ENCODE measurements at places on chromosomes 1 and 21.

DNA sequence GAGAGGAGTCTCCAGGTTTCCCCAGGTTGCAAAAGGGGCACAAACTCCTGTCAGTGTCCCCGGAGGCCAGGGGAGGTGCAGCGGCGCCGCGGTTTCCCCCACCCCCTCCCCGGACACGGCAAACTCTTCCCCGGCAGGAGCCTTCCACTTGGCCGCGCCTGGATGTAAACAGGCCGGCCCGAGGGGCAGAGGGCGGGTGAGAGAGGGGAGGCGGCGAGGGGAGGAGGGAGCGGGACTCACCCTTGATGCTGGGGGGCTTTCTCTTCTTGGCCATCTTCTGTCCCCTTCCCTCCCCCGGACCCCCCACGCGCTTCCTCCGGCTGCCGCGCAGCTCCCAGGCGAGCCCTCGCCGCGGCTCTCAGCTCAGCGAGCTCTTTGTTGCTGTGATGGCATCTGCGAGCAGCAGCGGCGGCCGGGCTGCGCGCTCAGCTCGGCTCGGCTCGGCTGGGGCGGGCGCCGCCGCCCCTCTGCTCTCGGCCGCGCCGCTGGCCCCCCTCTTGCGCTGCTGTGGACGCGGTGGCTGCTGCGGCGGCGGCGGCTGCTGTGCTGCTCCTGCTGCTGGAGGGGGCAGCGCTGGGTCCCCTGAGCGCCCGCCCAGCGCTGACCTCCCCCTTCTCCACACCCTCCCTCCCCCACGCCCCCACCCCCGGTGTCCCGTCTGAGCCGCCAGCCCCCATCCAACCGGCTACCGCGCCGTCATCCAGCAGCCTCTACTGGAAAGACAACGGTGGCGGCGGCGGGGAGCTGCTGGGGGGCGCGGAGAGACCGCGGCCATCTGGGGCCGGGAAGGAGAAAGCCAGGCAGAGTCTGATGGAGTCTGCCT is 4.9 kb upstream of the SLC44A5 start:
- no peak for DNase-seq
- peak overlapping the region; percentile 63 for H3K4me3 ChIP-seq
- peaks cover 10% of the 10 kb centered on the region for H3K4me1 ChIP-seq
- no peak overlapping the region for H3K27ac ChIP-seq
- H3K36me3 ChIP-seq, result peaks cover 2% of the 10 kb centered on the region
- H3K27me3 ChIP-seq, result peaks cover 90% of the 10 kb centered on the region

- H3K4me1 ChIP-seq, result no peaks in the 10 kb centered on the region
- no peaks in the 10 kb centered on the region for H3K27me3 ChIP-seq
- DNase-seq, result no peak
- no peak overlapping the region for H3K4me3 ChIP-seq
- H3K27ac ChIP-seq, result no peak overlapping the region
Observed at GRCh38 chr21:36402339-36402738, 17.1 kb downstream of the CHAF1B start.

GRCh38 chr1:109556563-109556962 is 8.1 kb downstream of the GNAI3 start:
- peaks cover 75% of the 10 kb centered on the region for H3K4me1 ChIP-seq
- DNase-seq, result no peak
- no peak overlapping the region for H3K4me3 ChIP-seq
- no peaks in the 10 kb centered on the region for H3K27me3 ChIP-seq

DNA sequence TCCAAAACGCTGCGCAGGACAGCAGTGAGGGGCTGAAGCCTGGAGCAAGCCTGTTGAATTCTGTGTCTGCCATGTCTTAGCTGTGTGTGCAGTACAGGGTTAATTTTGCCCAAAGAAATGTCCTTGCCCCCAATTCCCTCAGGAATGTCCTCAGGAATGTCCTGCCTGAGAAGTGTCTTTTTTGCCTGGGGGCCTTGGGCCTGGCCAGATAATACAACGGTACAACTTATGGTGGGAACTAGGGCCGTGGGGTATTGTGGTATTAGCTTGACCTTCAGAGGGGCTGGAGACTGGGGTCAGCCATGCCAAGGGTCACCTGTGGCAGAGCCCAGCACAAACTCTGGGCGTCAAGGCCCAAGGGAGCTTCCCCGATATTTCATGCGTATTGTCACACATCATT is 107.7 kb downstream of the AJAP1 start:
- H3K27me3 ChIP-seq, result no peaks in the 10 kb centered on the region
- H3K4me3 ChIP-seq, result no peak overlapping the region
- no peak overlapping the region for H3K27ac ChIP-seq
- DNase-seq, result no peak

- no peak within 1 kb of the TSS for H3K27ac ChIP-seq
- H3K27me3 ChIP-seq, result peaks cover 84% of the 10 kb centered on the region
- peaks cover 4% of the 10 kb centered on the region for H3K36me3 ChIP-seq
- H3K4me3 ChIP-seq, result peak within 1 kb of the TSS; percentile 68
- peaks cover 11% of the 10 kb centered on the region for H3K4me1 ChIP-seq
Observed at GRCh38 chr1:158180741-158181576, at the start of gene CD1D. CD1D (plus strand) TSS chr1:158180895; CDS start chr1:158181102, 207 bp downstream.

GRCh38 chr1:118535901-118536300 is 350.9 kb upstream of the SPAG17 start:
- no peaks in the 10 kb centered on the region for H3K4me1 ChIP-seq
- DNase-seq, result no peak
- no peaks in the 10 kb centered on the region for H3K27me3 ChIP-seq
- H3K36me3 ChIP-seq, result no peaks in the 10 kb centered on the region
- H3K4me3 ChIP-seq, result no peak overlapping the region
- no peak overlapping the region for H3K27ac ChIP-seq

GRCh38 chr1:106659490-106660244 is 396.8 kb upstream of the PRMT6 start:
- no peaks in the 10 kb centered on the region for H3K36me3 ChIP-seq
- no peak overlapping the region for H3K27ac ChIP-seq
- no peaks in the 10 kb centered on the region for H3K27me3 ChIP-seq
- no peak overlapping the region for H3K4me3 ChIP-seq
- DNase-seq, result no peak

DNA sequence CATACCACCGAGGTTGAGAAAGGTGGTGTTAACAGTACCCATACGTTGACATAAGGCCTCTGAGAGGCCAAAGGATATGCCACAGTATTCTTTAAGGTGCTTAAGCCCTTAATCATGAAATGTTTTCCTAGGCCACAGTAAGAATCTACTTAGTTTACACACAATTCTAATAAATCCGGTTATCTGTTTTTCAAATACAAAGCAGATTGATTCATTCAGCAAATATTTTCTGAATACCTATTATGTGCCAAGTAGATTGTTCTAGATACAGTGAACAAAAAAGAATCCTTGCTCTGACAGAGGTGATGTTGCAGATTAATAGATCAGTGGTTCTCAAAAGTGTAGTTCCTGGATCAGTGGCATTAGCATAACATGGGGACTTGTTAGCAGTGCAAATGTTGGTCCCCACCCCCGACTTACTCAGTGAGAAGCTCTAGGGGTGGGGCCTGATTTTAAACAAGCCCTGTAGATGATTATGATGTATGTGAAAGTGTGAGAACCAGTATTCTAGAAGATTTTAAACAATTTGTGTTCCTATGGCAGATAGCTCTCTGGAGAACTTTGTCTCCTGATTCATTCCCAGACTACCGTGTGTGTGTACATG is 61.6 kb downstream of the NFIA start:
- H3K27me3 ChIP-seq, result no peaks in the 10 kb centered on the region
- peaks cover 11% of the 10 kb centered on the region for H3K4me1 ChIP-seq
- no peak for DNase-seq

DNA sequence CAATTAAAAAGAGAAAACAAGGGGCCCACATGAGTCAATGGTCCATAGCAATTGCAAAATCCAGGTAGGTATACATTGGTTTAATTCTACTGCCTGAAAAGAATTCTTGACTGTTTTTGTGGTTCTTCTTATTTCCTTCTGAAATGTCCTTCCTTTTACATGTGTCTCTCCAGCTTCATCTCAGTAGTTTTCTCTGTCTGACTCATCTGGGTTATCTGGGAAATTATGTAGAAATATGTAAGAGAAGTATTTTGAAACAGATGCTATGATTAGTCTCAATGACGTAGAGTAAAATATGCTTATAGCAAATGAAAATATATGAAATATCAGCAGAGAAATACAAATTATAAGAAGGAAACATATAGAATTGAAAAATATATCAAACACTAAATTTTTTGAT is 953.2 kb downstream of the BRINP3 start:
- H3K27ac ChIP-seq, result no peak overlapping the region
- no peaks in the 10 kb centered on the region for H3K27me3 ChIP-seq

DNA sequence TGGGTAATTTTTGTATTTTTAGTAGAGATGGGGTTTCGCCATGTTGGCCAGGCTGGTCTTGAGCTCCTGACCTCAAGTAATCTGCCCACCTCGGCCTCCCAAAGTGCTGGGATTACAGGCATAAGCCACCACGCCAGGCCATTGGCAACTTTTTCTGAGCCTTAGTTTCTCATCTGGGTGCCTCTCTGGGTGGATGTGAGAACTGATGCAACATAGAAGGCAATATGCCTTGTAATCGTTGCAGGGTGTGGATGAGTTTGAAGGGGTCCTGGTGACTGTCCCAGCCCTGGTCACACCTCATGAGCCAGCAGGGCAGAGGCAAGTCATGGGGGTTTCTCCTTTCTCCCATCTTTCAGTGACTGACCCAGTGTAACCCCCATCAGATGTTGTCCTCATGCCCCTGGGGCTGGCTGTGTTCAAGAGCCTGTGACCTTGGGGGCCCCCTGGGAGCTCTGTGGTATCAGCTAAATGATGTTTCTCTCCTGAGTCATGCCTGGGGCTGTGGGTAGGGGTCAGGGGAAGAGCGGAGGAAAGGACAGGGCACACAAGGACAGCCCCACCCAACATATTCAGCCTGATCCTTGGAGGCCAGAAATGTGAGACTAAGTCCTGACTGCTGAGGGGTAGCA is 3.6 kb downstream of the COL9A2 start:
- no peak overlapping the region for H3K4me3 ChIP-seq
- DNase-seq, result no peak
- peaks cover 27% of the 10 kb centered on the region for H3K4me1 ChIP-seq
- H3K36me3 ChIP-seq, result no peaks in the 10 kb centered on the region

- H3K27me3 ChIP-seq, result peaks cover 61% of the 10 kb centered on the region
- H3K36me3 ChIP-seq, result peaks cover 8% of the 10 kb centered on the region
- peak overlapping the region; percentile 27 for H3K27ac ChIP-seq
- peaks cover 8% of the 10 kb centered on the region for H3K4me1 ChIP-seq
Observed at GRCh38 chr1:23568608-23569383, 9.5 kb upstream of the ID3 start.

- H3K27me3 ChIP-seq, result peaks cover 45% of the 10 kb centered on the region
- H3K4me1 ChIP-seq, result no peaks in the 10 kb centered on the region
- no peak for DNase-seq
- H3K27ac ChIP-seq, result no peak overlapping the region
- H3K36me3 ChIP-seq, result no peaks in the 10 kb centered on the region
- H3K4me3 ChIP-seq, result no peak overlapping the region
Observed at GRCh38 chr1:29937356-29937755, 701.0 kb downstream of the PTPRU start.

GRCh38 chr1:41394959-41395956 is 34.0 kb downstream of the FOXO6 start:
- H3K36me3 ChIP-seq, result peaks cover 2% of the 10 kb centered on the region
- H3K27me3 ChIP-seq, result peaks cover 33% of the 10 kb centered on the region
- H3K4me3 ChIP-seq, result no peak overlapping the region
- peaks cover 9% of the 10 kb centered on the region for H3K4me1 ChIP-seq
- no peak for DNase-seq

DNA sequence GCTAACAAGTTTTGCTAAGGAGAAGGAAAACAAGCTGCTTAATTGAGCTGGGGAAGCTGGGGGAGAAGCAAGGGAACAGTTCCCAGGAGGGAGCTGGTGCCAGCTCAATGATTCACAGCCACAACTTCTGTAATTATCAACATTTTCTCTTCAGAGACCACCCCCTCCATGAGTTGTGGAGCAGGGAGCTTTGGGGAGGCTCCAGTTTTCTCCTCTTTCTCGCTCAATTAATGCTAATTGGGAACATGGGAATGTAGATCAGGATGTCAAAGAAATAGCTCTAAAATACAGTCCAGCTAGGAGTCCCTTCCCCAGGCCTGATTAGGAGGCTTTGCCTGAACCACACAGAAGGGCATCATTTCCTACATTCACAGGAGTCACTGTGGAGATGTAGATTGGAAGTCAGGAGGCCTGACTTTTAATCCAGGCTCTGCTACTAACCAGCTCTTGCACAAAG is 12.1 kb upstream of the MNDA start:
- no peaks in the 10 kb centered on the region for H3K36me3 ChIP-seq
- peaks cover 38% of the 10 kb centered on the region for H3K4me1 ChIP-seq
- peak overlapping the region; percentile 94 for H3K27ac ChIP-seq
- H3K4me3 ChIP-seq, result peak overlapping the region; percentile 68
- no peaks in the 10 kb centered on the region for H3K27me3 ChIP-seq

- H3K27ac ChIP-seq, result peak overlapping the region; percentile 96
- H3K27me3 ChIP-seq, result no peaks in the 10 kb centered on the region
- H3K4me1 ChIP-seq, result peaks cover 43% of the 10 kb centered on the region
- peak overlapping the region; percentile 97 for H3K4me3 ChIP-seq
- H3K36me3 ChIP-seq, result peaks cover 8% of the 10 kb centered on the region
Observed at GRCh38 chr1:180155182-180155682, 563 bp downstream of the QSOX1 start.

- no peak overlapping the region for H3K4me3 ChIP-seq
- peaks cover 2% of the 10 kb centered on the region for H3K36me3 ChIP-seq
- H3K4me1 ChIP-seq, result no peaks in the 10 kb centered on the region
- no peak overlapping the region for H3K27ac ChIP-seq
- DNase-seq, result no peak
Observed at GRCh38 chr1:195981448-195982139, 626.6 kb downstream of the KCNT2 start.

DNA sequence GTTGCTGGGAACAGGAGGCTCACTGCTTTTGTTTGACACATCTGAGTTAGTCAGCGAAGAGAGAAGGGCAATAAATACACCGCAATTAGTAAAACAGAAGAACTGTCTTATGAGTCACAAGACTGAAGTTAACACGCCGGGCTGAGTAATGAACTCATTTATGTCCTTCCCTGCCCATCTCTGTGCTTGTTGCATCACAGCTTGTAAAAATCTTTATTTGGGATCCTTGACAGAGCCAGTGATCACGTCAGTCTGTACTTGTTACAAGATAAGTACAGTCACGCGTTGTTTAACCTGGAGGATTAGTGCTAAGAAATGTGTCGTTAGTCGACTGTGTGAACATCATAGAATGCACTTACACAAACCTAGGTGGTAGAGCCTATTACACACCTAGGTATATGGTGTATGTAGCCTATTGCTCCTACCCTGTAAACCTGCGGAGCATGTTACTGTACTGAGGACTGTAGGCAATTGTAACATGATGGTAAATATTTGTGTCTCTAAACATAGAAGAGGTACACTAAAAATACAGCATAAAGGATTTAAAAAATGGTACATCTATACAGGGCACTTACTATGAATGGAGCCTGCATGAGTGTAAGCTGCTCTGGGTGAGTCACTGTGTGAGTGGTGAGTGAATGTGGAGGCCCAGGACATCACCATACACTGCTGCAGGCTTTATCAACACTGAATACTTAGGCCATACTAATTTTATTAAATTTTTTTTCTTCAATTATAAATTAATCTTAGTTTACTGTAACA is 272.2 kb downstream of the TNR start:
- no peak overlapping the region for H3K4me3 ChIP-seq
- H3K27ac ChIP-seq, result no peak overlapping the region
- H3K27me3 ChIP-seq, result peaks cover 66% of the 10 kb centered on the region
- H3K36me3 ChIP-seq, result peaks cover 1% of the 10 kb centered on the region

Measured in central memory CD8-positive, alpha-beta T cell (primary cell).